ENCODE measurements at places on chromosomes 2 and 18. TPM values are rescaled to one million over a fixed set of nuclear protein-coding genes. Genes with fewer than 3 reads are reported as not detected.

DNA sequence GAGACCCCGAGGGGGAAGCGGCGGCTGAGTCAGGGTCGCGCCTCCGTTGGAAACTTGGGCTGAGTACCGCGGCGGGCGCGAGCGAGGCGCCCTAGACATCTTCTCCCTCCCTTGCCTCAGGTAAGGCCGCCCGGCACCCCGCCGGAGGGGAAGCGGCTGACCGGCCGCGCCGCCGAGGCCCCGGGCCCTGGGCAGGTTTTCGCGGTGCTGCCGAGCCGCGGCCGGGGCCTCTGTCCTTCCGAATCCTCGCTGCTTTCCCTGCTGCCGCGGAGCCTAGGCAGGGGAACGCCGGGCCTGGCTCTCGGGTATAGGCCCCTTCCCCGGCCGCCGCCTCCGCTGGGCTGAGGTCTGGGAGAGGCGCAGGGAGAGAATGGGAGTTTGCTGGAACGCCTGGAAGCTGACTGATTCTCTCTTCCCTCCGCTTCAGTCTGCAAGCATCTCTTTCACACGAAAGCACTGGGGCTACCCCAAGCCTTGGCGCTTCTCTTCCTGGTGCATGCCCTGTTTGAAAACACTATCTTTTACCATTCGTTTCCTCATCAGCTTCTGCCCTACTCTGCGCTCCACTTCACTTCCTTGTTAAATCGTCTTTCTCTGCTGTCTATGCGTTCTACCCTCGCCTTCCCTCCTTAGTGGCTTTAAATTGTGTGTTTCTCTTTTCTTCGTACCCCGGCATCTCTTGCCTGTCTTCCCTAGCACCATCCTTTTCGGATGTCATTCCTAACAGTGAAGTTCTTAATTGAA, 652 bp downstream of the PPM1B start:
- peak; percentile 61 for DNase-seq

RRM2 gene
- total RNA-seq: 56.7 TPM

GRCh38 chr2:98924910-98925309, 11.1 kb downstream of the CRACDL start:
- no peak for DNase-seq

IL36RN gene
- total RNA-seq: not detected

SCN7A gene
- not detected for total RNA-seq

- no peak for DNase-seq
Measured at GRCh38 chr2:99414566-99414965, 75.3 kb downstream of the REV1 start.

SOX11 gene
- total RNA-seq: 26.6 TPM

DNA sequence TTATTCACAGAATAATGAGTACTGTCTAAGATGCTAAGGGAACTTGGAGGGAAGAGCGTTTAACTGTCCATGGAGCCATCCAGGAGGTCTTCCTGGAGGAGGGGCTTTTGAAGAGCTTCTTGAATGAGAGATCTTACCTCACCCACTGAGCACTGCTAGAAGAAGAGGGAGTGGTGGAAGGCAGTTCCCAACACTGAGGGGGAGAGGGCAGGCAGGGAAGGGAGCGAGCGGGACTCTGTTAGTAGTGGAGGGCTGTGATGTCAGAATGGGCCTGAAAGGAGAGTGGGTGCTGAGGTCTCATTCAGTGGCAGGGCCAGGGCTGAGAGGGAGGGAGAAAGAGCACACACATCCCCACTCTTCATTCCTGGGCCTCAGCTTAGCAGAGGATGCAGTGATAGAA, 65.0 kb downstream of the NCK2 start:
- DNase-seq: peak; percentile 57

DNA sequence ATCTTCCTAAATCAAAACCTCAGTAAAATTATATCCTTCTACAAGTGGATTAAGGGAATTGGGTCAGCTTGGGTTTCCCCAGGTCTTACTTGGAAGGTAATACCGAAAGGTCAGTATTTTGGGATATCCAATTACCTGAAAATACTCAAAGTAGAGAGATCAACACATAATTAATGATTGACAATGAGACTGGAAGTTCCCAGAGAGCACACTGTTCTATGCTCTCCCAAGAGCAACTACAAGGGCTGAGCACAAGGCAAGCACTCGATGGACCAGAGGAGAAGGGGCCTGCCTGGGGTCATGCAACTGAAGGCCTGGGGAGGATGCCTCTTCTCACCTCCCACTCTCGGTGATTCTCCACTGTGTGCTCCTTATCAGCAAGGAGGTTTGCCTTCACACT, 159.2 kb upstream of the ACAA2 start:
- DNase-seq: no peak

DNA sequence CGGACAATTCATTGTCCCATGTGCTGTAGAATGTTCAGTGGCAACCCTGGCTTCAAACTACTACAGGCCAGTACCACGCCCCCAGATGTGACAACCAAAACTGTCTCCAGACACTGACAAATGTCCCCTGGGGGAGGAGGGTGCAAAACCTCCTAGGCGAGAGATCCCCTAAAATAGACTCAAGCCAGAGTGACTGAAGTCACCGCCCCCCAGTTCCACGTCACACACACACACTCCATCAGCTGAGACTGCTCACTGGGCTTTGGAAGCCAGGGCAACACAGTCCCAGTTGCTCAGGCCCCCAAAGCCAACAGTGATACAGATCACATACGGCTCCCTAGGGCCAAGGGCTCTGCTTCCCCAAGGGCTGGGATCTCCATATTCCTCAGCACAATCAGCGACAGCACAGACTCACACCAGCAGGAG, 19.1 kb downstream of the HDAC4 start:
- DNase-seq: peak; percentile 82

AMER3 gene
- total RNA-seq: 0.14 TPM

GRCh38 chr18:58603375-58604067, 25.4 kb downstream of the ALPK2 start:
- DNase-seq: peak; percentile 46

GRCh38 chr2:185215497-185215896, 523.1 kb upstream of the FSIP2 start:
- DNase-seq: peak; percentile 21

- DNase-seq: no peak
Measured at GRCh38 chr2:98012561-98012991, 16.8 kb upstream of the TMEM131 start.

DNA sequence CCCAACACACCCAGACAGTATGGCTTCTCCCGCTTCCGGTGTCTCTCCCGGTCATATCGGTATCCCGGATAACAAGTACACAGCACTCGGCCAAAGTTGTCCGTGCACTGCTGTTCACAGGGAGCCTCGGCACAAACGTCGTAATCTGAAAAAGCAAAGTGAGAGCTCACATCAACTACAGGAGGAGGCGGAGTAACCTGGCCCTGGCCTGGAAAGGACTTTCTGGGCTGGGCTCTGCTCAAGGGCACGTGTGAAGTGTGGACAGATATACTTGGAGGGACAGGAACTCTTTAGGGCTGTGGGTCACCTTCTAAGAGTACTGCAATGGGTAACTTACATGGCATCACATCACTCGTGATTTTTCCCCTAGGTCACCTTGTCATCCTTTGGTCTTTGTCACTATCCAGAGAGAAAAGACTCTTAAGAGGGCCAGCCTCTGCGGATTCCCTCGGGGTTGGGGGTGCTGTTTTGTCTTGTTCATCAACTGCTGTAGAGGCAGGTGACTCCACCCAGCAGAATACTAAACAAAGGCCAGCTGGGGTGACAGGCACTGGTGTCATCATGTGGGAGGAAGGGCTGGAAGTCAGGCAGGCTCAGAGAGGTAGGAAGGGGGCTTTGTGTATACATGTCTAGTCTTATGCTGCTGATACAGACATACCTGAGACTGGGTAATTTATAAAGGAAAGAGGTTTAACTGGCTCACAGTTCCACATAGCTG, 110.6 kb upstream of the LMAN1 start:
- no peak for DNase-seq

GKN1 gene
- total RNA-seq: not detected

GRCh38 chr2:138893746-138894145, 113.6 kb upstream of the NXPH2 start:
- no peak for DNase-seq

DNA sequence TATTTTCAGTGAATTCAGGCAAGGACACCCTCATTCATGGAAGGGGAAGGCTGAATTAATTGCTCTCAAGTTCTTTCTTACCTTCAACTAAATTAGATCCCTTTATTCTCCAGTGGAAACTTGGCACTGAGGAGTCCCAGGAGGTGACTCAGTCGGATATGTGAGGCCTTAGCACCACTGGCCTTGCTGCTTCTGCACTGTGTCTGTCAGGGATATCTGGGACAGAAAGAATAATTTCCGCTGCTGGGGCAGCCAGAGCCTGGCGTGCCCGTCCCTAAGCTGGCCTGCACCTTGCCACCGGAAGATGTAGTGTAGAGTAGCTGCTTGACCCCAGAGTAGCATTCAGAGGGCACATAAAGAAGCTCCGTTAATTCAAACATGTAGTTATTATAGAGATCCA, 53.4 kb downstream of the LIMS1 start:
- DNase-seq: no peak

- no peak for DNase-seq
Measured at GRCh38 chr18:49591271-49591670, 29.4 kb downstream of the LIPG start.

DNA sequence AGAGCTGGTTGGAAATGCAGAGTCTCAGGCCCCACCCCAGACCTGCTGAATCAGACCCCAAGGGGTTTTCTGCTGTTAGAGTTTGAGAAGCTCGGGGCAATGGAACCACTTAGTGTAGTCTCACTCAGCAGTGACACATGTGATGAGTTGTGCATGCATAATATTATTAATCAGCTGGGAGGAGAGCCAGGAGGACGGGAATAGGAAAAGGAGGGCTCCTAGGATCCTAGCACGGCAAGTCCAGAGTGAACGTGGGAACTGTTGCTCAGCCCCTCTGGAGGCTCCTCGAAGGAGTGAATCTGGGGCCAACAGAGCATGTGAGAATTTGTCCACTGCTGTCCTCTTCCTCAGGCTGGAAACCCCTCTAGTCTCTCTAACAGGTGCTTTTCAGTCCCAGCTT, 87.1 kb downstream of the HS1BP3 start:
- DNase-seq: no peak

COL3A1 gene
- total RNA-seq: not detected

ASAP2 gene
- 5.2 TPM for total RNA-seq

DNA sequence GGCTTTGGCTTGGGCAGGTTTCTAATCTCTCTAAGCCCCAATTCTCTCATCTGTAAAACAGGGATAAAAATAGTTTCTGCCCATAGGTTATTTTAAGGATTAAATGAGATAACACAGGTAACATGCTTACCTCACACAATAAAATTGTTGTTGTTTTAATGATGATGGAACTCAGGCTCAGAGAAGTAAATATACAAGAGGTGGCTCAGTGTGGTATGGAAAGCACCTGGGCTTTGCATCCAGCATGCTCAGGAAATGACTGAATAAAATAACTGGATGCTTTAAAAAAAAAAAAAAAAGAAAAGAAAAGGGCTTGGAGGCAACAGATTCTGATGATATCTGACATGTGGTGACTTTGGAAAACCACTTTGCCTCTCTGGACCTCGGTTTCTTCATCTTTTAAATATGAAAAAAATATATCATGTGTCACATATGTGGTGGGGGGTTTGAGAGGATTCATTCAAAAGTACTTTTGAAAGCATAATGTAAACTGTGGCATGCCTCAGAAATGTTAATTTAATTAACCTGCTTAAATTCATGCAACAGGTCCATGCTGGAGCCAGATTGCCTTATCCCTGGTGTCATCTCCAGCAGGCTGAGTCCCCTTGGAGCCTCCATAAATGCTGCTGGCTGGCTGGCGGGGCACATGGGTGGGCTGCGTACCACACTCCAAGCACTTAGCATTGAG, 112.8 kb upstream of the CDC42EP3 start:
- DNase-seq: no peak

- peak; percentile 69 for DNase-seq
Measured at GRCh38 chr2:120442541-120442922, 96.6 kb downstream of the INHBB start.

- DNase-seq: no peak
Measured at GRCh38 chr2:158484892-158485556, 28.3 kb downstream of the PKP4 start.

IL36G gene
- not detected for total RNA-seq

PRSS56 gene
- total RNA-seq: not detected

RBMS1 gene
- total RNA-seq: 46.7 TPM

- DNase-seq: no peak
Measured at GRCh38 chr2:105175231-105175630, 66.3 kb upstream of the GPR45 start.

LYG2 gene
- total RNA-seq: not detected

INHBB gene
- 0.07 TPM for total RNA-seq

HOXD8 gene
- not detected for total RNA-seq

SLC9A4 gene
- not detected for total RNA-seq

COQ10B gene
- total RNA-seq: 23.8 TPM

AQP12A gene
- total RNA-seq: not detected

CCDC141 gene
- total RNA-seq: 1.2 TPM

DNA sequence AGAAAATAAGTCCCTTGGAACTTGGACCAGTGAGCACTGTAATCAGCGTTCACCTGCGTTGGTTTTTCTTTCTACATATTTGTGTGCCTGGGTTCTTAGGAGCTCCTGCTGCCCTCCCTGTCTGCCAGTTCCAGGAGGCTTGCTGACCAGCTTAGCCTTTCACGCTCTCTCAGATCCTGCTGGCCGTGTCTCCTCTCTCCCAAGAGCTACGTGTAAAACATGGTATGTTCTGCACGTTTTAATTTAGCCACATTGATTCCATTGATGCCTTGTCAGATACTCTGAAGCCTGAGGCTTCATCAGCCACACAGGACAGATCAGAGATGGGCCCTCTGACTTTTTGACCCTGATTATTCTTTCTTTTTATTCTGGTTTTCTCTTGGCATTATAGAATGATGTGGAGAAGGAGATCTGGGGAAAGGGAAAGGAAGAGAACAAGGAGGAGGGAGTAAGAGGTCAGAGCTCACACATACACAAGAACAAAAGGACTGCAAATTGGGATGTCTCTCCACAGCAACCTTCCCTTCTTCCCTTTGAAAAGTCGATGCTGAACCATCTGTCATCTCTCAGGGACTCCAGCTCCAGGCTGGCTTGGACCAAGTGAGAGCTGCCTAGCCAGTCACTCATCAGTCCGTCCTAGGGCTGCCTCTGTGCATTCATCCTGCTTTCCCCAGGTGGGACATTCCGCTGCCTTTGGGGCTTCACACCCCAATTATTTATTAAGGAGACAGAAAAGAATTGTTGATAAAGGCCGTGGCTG, 152.8 kb downstream of the PIK3C3 start:
- no peak for DNase-seq

GRCh38 chr2:105177536-105178254, 63.8 kb upstream of the GPR45 start:
- peak; percentile 69 for DNase-seq

KLHL29 gene
- 6.2 TPM for total RNA-seq

PPP1R1C gene
- 0.89 TPM for total RNA-seq

MGAT5 gene
- 26.6 TPM for total RNA-seq

GRCh38 chr2:221270806-221271205, 301.3 kb downstream of the EPHA4 start:
- no peak for DNase-seq

Data from H7 (cell line).